Stimulated activated CD8-positive, alpha-beta memory T cell treated with anti-CD3 and anti-CD28 coated beads, Interleukin-7, amount 100 ng/mL, for 1 hour (primary cell): ENCODE measurements at places on chromosomes 7 and 10.

DNA sequence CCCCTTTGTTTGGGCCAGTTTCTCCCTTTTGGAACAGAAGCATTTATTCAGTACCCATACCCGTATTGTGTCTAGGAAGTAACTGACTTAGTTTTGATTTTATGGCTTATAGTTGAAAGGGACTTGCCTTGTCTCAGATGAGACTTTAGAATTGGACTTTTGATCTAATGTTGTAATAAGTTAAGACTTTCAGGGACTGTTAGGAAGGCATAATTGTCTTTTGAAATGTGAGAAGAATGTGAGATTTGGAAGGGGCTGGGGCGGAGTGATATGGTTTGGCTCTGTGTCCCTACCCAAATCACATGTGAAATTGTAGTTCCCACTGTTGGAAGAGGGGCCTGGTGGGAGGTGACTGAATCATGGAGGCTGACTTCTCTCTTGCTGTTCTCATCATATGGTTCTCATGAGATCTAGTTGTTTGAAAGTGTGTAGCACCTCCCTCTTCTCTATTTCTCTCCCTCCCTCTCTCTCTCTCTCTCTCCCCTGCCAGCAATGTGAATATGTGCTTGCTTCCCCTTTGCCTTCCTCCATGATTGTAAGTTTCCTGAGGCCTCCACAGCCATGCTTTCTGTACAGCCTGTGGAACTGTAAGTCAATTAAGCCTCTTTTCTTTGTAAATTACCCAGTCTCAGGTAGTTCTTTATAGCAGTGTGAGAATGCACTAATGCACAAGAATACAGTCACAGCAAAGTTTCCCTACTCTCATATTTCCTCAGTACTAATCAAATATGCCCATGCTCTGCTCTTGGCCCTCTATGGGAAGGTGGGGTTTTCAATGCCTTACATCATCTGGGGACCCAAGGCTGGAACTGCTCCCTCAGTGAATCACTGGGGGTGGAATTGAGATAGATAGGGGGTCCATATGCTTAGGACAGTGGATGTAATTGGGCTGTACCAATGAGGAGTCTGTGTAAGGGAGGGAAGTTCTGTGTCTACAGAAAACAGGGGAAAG is 17.2 kb upstream of the AKR1C1 start:
- DNase-seq = no peak

GRCh38 chr10:15120523-15120922 is 23.4 kb downstream of the RPP38 start:
- DNase-seq = no peak

DNA sequence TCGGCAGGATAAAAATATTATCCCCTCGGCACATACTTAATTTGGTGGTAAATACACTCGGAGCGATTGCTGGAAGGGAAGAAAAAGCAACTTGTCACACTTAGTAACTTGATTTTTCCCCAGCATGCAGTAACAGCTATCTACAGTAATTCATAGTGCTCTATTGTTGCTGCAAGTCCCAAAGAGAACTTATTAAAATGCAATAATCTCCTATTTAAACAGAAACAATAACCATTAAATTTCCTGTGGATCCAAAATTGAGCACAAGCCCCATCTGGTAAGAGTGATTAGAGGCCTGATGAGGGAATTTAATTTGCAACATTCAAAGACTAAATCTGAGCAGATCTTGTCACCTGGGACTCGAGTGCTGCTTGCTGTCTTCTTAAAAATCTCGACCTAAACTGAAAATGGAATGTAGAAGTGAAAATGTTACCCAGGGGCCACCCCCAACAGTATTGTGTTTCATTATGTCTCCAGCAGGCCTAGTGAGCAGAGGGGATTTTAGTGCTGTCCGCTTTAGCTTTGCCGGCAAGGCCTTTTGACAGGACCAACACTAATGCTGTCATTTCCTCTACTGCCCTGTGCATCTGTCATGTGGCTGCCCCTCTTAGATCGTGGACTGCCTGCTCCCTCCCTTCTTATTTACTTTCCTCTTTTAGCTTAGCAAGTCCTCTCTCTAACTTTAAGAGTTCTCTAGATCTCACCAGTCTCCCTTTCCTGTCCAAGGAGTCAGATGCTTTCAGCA is 639.7 kb downstream of the AUTS2 start:
- no peak for DNase-seq

GRCh38 chr10:19811540-19811939 is 4.7 kb upstream of the PLXDC2 start:
- DNase-seq = no peak

GRCh38 chr7:156220078-156220605 is 407.9 kb upstream of the SHH start:
- no peak for DNase-seq

- DNase-seq = no peak
Measured at GRCh38 chr7:28068811-28069216, 111.8 kb downstream of the JAZF1 start.

GRCh38 chr10:13784067-13784466 is 197.3 kb downstream of the PRPF18 start:
- DNase-seq = no peak

DNA sequence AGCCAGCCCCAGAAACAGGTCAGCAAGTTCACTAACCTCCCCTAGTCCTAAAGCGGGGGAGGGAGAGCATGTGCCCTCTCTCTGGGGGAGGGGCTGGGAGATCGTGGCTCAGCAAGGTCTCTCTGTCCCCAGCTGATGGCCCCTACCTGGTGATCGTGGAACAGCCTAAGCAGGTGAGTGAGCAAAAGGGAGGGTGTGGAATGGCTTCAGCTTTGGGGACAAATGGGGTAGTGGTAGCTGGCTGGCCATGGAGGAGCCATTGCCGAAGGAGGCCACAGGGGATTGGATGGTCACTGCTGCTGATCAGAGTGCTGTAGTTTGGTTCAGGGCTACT is 779 bp downstream of the NFKB2 start:
- DNase-seq = no peak

DNA sequence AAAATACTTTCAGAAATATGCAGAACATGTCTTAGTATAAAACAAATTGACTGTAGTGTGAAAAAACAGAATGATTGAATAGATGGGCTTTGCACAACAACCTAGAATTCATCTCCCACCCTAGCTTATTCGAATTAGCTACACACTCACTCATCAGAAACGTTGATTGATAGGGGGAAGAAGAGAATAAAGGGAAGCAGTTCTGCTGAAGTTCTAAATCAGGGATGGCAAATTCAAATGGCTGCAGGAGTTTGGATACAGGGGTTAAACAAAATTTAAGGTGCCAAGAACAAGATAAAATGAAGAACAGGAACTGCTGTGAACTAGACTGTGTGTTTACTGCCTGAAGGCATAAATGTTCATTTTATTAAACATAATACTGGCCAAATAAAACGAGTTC is 9.0 kb downstream of the CD36 start:
- no peak for DNase-seq
